ENCODE measurements at places on chromosomes 7 and 10.

DNA sequence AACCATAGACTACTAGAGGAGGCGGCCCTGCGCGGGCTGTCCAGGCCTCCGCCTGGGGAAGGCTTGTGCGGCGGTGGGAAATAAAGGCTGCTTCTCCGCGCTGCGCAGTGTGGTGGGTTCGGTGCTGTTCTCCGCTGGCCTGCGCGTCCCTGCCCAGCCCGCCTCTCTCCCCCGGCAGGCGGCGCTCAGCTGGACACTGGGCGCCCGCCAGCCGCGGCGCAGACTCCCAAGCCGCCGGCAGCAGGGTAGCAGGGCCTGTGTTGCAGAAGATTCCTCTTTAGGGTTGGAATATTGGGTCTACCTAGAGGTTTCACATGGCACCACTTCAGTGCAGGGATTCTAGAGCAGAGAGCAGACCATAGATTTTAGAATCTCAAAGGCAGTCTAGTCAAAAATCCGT is 66.1 kb upstream of the ZPBP start:
- DNase-seq = no peak

DNA sequence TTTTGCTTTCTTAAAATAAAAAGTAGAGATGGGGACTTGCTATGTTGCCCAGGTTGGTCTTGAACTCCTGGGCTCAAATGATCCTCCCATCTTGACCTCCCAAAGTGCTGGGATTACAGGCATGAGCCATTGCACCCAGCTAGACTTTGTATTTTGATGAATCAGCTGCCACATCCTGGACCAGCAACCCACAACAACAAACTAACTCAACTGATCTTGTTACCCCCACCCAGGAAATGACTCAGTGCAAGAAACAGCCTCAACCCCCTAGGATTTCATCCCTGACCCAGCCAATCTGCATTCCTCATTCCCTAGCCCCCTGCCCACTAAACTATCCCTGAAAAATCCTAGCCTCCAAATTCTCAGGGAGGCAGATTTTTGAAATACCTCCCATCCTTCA is 123.8 kb downstream of the IPMK start:
- DNase-seq = no peak

DNA sequence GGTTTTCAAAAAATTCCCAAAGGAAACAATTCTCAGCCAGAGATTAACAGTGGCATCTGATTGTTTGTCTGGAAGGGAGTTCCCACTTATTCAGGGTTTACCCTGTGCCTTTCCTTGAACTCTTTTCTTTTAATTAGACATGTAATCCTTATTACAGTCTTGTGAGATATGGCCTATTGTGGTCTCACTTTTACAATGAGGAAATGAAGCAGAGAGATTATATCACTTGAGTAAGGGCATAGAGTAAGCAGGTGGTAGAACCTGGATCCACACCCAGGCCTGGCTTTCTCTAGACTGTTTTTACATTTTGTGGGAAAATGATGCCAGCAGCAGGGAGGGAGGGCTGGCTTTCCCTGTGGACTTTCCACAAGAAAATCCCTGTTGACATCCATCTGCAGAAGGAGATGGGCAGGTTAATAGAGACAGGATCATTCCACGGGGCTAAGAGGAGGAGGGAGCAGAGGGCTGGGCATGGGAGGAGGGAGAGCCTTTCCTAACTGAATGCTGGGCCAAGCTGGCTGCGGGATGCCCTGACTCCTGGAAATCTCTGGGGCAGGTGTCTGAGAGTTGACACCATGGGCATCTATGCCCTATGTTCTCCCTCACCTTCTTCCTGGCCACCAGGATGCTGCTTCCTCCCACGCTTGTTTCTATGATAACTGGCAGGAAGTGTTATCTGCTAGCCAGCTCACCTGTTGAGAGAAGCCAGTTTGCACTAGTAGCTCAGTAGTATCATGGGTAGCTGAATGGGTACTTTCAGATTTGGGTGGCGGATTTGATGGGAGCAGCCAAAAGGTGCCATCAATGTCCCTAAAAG is 28.7 kb upstream of the ARHGAP22 start:
- DNase-seq = no peak

DNA sequence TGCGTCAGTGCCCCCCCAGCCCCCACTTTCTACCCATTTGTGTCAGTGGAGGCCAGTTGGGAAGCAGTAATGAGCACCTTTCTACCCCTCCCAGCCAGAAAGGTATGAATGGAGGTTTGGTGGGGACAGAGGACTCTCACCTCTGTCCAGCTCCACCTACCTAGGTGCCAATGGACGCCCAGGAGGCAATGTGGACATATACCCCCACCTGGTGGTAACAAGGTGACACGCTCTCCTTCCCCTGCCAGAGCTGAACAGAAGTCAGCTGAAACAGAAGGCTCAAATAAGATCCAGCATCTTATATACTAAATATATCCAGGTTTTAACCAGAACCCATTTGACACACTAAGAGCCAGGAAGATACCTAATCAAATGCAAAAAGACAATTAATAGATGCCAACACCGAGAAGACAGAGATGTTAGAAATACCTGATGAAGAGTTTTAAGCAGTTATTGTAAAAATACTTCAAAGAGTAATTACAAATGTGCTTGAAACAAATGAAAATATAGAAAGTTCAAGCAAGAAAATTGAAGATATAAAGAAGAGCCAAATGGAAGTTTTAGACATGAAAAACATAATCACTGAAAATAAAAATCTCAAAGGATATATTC is 18.4 kb upstream of the SORCS3 start:
- peak; percentile 24 for DNase-seq

DNA sequence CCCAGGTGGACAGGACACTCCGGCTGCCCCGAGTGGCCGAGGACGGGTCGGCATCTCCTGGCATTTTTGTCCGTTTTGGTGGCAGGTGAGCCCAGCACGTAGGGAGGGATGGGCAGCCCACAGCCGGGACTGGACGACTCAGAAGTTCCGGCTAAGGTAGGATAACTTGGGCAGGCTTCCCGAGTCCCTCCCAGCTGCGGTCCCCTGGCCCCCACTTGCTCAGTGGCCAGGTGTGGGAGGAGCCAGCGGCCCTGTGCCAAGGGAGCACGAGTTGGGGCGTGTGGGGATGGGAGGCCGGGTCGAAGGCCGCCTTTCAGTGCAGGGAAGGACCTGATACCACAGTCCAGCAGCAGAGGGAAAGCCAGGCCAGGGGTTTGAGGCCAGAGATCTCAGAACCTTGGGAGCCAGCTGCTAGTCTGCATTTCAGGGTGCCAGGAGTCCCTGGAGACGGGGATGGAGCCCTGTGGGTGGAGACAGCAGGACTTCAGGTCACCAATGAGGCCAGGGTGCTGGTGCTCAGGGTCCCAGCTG is 58.5 kb downstream of the PWWP2B start:
- no peak for DNase-seq

Measured in astrocyte of the spinal cord (primary cell).